ENCODE measurements at places on chromosomes 16 and 17.

- no peak for DNase-seq
Observed at GRCh38 chr17:62637809-62638208, 10.3 kb downstream of the MRC2 start.

DNA sequence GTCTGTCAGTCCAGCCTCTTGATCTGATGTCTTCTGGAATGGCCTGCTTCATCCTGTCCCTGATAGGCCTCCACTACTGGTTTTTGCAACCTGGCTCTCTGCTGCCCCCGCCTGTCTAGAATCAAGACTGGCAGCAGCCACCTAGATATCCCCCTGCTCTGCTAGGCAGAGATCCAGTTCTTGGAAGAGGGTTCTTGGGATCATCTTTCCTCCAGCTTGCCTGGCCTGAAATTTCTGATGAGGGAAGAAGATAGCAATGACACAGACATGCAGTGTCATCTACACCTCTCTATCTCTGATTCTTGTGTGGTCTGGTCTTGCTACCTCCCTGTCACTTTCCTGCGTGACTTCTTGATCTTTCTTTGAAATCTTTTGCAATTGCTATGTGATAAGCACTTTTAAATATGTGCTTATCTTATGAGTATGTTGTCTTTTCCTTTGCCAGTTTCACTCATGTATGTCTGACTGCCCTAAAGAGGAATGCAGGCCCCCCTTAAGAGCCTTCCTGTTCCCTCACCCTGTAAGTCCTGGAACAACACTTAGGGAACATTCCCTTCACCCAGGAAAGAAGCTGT, 20.3 kb upstream of the NFATC3 start:
- peak; percentile 70 for DNase-seq

DNA sequence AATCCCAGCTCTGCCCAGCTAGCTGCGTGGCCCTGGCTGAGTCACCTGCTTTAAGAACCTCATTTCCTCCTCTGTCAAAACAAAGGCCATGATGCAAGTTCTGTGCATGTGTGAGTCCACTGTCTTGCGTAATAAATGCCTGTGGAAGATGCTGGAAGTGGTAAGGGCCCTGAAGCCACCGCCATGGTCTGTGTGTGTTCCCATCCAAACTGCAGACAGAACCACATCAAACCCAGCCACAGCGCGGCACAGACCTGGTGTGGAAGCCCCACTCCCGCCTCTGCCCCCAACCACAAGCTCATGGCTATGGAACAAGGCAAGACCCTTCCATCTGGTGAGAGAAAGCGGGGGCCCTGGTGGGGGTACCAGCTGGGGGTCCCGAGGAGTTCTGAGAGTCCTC, 26.0 kb downstream of the NECAB2 start:
- no peak for DNase-seq

DNA sequence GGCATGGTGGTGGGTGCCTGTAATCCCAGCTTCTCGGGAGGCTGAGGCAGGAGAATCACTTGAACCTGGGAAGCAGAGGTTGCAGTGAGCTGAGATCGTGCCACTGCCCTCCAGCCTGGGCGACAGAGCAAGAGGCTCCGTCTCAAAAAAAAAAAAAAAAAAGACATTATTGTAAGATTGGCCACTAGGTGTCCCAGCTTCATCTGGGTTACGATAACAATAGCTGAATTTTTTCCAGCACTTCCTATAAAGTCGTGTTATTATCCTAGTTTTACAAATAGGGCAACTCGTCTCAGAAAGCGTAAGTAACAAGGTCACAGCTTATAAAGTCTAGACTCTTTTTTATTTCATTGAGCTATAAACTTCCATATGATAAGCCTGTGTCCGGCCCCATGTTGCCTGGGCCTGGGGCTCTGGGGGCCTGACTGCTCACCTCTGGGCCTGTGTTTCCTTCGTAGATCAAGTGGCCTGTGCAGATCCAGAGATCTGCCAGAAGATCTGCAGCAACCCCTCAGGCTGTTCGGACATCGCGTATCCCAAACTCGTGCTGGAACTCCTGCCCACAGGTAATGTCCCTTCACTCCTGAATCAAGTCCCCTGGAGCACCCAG, 60.5 kb downstream of the SLC5A11 start:
- no peak for DNase-seq

GRCh38 chr16:56093055-56093454, 98.2 kb upstream of the GNAO1 start:
- no peak for DNase-seq

GRCh38 chr17:42779304-42779935, 990 bp upstream of the WNK4 start:
- no peak for DNase-seq

DNA sequence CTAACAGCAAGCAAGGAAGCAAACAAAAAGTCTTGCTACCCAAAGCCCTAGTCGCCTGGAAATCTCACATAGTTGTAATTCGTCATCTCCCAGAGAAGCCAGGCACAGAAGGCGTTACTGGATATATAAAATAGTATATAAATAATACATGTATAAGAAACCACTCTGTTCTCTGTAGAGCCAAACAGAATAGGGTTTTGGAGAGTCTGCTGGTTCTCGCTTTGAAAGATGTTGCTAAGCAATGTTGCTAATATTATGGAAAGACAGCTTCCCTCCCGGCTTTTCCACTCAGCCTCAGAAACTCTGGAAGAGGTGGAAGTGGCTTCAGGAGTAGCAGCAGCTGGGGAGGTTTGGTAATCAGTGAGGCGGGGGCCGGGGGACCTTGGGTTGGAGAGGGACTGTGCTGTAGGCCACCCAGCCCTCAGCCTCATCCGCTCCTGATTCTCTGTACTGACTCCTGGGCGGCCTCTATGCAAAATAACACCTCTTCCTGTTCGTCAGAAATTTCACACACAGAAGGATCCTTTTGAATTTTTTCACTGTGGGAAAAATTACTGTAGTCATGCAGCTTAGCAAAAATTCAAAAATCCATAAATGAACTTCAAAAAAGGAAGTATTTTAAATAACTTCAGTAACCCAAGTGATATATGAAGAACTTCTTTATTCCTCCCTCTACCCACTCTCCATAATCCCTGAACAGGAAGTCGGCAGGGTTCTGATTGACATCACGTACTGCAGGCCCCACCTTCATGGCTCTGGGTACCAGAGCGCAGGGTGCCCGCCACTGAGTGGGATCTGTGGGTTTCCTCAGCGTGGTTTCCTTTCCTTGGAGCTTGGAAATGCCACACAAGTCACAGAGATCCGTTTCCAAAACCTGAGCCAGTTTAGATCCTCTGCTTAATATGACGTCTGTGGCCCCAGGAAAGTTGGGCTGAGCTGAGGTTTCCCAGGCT, 51.4 kb downstream of the RAP1GAP2 start:
- no peak for DNase-seq

DNA sequence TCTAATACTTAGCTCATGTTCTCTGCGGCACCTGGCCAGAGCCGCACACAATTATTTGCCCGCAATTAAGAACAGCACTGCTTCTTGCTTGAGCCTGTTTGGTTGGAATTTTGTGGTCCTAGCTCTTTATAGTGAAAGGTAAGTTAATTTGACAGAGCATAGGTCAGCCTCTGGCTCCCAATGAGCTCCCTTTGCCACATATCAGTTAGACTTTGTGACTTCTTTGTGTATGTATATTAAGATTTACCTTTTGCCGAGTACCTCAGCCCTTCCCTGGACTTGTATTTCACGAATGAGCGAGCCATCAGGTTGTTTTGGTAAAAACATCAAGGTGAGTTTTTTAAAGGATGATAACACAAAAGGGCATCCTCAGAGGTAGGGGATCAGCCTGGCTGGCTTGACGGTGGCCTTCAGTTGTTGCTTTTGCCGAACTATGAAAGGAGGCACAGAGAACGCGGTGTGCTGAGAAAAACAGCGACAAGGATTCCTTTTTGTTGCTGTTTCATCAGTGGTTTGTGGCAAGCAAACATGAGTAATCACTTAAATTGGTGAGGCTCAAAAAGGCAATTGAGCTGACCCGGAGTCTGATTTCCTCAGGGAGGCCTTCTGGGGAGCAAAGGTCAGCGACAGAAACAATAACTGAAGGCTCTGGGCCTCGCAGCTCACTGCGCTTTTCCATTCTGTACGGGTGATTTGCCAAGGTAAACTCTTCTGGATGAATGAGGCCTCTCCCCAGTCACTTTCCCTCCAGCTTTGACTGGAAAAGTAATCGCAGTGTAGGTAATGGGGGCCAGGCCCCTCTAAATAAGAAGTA, 163.6 kb downstream of the HS3ST3A1 start:
- DNase-seq, result no peak

- no peak for DNase-seq
Observed at GRCh38 chr16:83676086-83676485, 131.7 kb upstream of the HSBP1 start.

GRCh38 chr16:5845046-5845445, 747.5 kb upstream of the EEF2KMT start:
- DNase-seq, result no peak

- DNase-seq, result no peak
Observed at GRCh38 chr17:63826468-63827001, 696 bp upstream of the PSMC5 start.

DNA sequence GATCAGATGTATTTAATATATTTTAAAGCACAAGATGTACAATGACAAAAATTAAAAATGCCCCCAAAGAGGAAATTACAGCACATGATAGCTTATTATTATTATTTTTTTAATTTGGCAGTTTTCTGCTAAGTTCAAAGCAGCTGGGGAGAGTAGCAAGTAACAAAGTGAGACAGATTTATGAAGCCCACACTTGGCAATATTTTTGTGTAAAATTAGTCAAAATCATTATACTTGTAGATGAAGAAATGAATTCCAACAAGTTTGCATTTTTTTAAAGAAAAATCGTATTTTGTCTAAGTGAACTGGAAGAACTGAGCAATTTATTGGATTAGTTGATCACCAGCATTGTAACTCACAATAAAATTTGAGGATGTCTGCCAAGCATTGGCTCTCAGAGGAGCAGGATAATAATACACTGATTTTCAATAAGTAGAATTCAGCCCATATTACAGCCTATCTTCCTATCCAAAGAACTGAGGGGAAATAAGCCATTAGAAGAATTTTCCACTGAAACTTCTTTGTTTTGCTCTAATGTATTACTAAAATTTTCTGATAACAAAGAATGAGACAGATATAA, 215.6 kb downstream of the MAP2K6 start:
- DNase-seq, result no peak

GRCh38 chr17:74009056-74009625, 194.3 kb upstream of the RPL38 start:
- no peak for DNase-seq

DNA sequence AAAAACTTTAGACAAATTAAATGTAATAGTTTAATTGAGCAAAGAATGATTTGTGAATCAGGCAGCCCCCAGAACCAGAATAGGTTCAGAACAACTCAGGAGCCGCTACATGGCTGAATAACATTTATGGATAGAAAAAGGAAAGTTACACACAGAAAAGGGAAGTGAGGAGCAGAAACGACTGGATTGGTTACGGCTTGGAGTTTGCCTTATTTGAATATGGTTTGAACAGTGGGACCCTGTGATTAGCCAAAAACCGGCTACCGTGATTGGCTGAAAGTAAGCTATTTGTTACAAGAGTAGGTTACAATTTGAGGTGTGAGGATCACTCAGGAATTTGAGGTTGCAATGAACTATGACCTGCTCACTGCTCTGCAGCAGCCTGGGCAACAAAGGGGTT, 1139.8 kb downstream of the CDH11 start:
- no peak for DNase-seq

GRCh38 chr16:56635441-56635967, 3.0 kb upstream of the MT1A start:
- DNase-seq, result no peak

DNA sequence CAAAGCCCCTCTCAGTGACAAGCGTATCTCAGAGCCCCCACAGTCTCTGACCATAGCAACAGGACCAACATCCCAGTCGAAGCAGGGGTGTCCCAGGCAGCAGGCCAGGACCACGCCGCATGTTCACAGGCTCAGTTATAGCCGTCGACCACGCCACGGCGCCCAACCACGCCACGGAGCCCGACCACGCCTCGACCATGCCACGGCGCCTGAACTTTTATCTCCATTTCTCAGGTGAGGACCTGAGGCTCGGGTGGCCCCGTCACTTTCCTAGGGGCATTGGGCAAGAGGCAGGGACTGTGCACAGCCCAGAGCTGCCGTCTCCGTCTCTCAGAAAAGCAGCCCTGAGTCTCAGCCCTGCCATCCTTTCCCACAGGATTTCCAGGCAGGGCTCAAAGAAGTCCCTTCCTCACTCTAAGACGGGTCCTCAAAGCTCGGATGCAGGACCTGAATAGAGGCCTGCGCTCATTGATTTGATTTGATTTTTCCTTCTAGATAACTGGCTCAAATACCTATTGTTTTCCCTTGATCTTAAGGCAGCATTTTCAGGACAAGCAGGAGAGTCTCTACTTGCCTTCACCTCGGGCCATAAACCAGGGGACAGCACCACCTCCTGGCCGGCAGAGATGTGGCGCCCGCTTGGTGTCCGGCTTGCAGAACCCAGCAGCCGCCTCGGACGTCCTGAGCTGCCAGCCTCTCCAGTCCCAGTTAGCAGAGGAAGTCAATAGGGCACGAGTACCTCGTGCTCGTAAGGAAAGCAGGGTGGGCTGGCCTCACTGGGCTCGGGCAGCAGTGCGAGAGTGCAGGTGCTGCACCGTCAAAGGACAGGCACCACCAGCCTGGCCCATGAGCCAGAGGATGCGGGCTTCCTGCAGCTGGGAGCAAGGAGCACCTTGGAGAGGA, 38.8 kb downstream of the C16orf95 start:
- peak; percentile 40 for DNase-seq

GRCh38 chr17:28758411-28759121, 14.8 kb downstream of the TRAF4 start:
- no peak for DNase-seq

- no peak for DNase-seq
Observed at GRCh38 chr16:85716680-85717038, 27.9 kb upstream of the GINS2 start.

- no peak for DNase-seq
Observed at GRCh38 chr17:69678206-69678605, 263.7 kb downstream of the MAP2K6 start.

Data from stimulated activated CD4-positive, alpha-beta T cell treated with anti-CD3 and anti-CD28 coated beads, Interleukin-12 subunit alpha, Interleukin-12 subunit beta, amount 100 ng/mL, for 48 hours (primary cell).